NCI-H2029 (cell line): ENCODE measurements at places on chromosomes 1 and 21.

DNA sequence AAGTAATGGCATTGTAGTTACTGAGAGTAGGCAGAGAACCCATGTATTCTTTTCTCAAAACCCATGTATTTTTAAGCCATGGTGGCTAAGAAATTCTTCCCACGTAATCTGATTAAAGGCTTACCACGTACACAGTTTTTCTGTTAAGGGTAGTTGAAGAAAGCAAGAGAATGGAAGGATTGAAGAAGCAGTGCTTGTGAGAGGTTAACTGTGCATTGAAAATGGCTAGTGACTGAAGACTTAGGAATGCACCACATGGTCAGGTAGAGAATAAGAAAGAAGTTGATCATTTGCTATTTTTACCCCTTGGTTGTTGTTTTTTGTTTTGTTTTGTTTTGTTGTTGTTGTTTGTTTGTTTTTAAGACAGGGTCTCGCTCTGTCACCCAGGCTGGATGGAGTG is 178.9 kb upstream of the SNX7 start:
- no peak for DNase-seq

DNA sequence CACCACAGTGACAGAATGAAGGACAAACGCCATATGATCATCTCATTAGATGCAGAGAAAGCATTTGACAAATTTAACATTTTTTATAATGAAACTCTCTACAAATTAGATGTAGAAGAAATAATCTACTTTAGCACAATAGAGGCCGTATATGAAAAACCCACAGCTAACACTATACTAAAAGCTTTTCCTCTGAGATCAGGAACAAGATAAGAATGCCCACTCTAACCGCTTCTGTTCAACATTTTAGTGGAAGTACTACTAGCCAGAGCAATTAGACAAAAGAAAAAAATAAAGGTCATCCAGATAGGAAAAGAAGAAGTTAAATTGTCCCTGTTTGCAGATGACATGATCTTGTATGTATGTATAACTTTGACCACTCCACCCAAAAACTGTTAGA is 109.7 kb downstream of the SLC35F3 start:
- no peak for DNase-seq

- no peak for DNase-seq
Observed at GRCh38 chr1:52056937-52057231, 789 bp downstream of the BTF3L4 start.

GRCh38 chr1:40050863-40051262 is 10.3 kb downstream of the CAP1 start:
- DNase-seq = no peak

DNA sequence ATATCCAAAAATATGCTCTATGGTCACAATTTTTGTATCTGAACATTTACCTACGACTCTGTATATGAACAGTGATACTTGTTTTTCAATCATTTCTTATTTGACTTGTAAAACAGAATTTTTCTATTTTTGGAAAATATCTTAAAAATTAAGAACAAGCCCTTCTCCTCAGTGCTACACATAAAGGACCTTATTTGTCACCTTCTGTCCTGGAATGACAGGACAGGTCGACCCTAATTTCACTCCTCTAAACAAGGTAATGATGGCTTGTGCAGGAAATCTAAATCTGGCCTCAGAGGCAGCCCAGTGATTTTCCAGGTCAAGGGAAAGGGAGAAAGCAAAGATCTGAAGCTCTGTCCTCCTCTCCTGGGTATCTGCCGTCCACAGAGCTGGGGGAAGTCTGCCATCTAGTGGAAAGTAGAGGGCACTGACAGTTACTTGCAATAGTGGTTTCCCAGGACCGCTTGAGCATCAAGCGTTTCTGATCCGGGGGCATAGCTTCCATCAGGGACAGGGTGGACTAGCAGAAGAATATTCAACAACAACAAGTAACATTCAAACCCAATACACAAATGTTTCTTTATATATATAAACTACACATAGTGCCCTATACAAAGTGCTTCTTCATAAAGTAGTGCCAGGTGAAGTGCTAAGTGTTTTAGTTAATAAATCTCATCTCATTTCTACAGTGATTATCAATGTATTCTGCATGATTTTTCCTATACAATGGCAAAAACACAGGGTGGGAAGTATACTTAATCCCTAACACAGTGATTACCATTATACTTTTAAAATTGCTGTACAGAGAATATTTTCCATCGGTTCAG is 74.6 kb downstream of the SLC25A24 start:
- peak; percentile 30 for DNase-seq

- DNase-seq = no peak
Observed at GRCh38 chr1:84724128-84724860, 34.0 kb upstream of the SSX2IP start.

DNA sequence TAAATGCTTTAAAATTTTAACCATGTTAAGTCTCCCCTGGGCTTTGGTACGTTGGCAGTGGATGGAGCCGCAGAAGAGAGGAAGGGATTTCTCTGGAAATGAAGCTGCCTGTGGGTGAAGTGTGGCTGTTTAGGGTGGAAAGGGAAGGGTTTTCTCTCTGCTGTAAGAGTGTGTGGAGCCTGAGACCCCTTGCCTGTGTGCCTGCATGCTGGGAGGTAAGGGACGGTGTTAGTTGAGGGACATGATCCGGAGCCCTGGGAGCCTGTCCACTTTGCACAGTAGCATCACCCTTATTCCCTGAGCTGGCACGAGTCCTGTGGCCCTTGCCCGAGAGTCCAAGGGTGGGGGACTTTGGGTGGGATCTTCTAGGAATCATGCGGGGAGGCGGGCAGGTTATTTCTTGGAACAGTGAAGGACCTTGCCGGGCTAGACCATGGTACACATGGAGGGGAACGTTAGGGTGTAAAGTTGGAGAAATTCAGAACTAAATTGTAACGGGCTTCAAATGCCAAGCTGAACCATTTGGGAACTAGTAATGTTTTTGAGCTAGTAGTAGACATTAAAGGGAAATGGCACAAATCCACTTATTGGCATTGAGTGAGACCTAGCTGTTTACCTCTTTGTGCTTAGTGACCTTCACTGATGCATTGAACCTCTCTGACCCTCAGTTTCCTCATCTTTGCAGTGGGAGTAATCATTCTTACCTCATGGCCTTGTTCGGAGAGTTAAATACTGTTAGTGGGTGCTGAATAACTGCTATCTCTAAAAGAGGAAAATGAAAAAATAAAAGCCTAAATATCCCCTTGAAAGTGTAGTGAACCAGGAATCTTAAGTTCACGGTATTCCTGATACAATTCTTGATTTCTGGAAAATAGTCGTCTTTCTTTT is 3.5 kb downstream of the GALNT2 start:
- no peak for DNase-seq

- no peak for DNase-seq
Observed at GRCh38 chr1:6501279-6501813, 9.9 kb upstream of the PLEKHG5 start.
